ENCODE measurements at places on chromosomes 1 and 21.

- no peak for DNase-seq
Measured at GRCh38 chr1:190479050-190479397, 1.4 kb upstream of the BRINP3 start.

GRCh38 chr21:42225042-42225441 is 6.1 kb downstream of the ABCG1 start:
- no peak for DNase-seq

GRCh38 chr1:221098471-221099405 is 219.5 kb downstream of the HLX start:
- DNase-seq = no peak

GRCh38 chr1:84245563-84245962 is 55.9 kb upstream of the SAMD13 start:
- no peak for DNase-seq

DNA sequence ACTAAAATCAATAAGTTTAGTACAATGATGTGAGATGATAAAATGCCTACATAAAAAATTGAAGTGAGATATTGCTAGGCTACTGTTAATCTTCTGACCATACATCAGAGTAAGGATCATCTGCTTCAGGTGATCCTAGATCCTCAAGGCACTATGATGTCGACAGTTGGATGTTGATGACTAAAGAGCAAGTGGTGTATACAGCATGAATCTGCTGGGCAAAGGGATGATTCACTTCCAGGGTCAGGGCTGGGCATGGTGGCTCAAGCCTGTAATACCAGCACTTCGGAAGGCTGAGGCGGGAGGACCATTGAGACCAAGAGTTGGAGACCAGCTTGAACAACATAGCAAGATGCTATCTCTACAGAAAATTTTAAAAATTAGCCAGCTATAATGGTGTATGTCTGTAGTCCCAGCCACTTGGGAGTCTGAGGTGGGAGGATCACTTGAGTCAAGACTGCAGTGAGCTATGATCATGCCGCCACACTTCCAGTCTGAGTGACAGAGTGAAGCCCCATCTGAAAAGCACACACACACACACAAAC is 24.6 kb downstream of the NUF2 start:
- DNase-seq = no peak

Measured in keratinocyte (primary cell).